ENCODE measurements at places on chromosomes 16 and 17.
A peak's percentile ranks its signal among the peaks of the same experiment; 100 is the strongest.

DNA sequence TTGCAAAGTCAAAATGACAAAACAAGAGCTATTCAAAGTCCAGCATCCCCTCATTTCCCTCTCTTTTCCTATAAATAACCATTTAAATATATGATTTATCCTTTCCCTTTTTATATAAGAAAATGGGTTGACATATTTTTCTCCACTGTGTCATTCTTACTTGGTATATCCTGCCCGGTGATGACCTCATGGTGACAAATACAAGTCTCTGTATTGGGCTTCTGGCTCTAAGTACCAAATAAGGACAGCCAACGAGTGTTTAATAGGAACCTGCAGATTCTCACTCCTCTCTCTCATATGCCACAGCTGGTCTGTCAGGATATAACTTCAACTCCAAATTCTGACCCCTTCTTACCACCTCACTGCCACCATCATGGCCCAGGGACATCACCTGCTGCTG is 25.5 kb upstream of the CBLN1 start:
- DNase-seq: no peak

DNA sequence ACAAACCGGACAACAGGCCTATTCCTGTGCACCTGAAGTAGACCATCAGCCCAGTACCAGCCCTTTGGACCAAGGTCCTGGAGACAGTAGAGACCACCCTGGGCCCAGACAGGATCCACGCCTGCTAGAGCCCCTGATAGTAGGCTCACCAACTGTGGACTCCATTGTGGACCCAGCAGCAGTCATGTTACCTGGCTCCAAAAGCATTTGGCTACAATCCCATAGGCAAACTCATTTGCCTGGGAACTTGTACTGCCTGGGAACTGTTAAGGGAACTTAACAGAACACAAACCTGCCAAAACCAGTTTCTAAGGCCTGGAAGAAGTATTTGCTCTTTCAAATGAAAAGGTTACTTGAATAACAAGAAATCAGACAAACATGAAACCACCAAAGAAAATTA is 10.0 kb upstream of the ACSM1 start:
- no peak for DNase-seq

- no peak for DNase-seq
These were observed 113.3 kb upstream of the ADAMTS18 start for GRCh38 chr16:77548151-77548550.

- no peak for DNase-seq
These were observed 2.3 kb upstream of the BORCS6 start for GRCh38 chr17:8192070-8192815.

GRCh38 chr16:83996481-83997252 is 28.6 kb downstream of the NECAB2 start:
- DNase-seq: no peak

GRCh38 chr17:78168242-78168902 is at the start of gene SYNGR2:
Gene SYNGR2 (plus strand): TSS chr17:78168581. CDS start chr17:78168617, 36 bp downstream.
- no peak for DNase-seq

- DNase-seq: peak; percentile 38
These were observed 28.1 kb downstream of the HSBP1 start for GRCh38 chr16:83835586-83836566.

DNA sequence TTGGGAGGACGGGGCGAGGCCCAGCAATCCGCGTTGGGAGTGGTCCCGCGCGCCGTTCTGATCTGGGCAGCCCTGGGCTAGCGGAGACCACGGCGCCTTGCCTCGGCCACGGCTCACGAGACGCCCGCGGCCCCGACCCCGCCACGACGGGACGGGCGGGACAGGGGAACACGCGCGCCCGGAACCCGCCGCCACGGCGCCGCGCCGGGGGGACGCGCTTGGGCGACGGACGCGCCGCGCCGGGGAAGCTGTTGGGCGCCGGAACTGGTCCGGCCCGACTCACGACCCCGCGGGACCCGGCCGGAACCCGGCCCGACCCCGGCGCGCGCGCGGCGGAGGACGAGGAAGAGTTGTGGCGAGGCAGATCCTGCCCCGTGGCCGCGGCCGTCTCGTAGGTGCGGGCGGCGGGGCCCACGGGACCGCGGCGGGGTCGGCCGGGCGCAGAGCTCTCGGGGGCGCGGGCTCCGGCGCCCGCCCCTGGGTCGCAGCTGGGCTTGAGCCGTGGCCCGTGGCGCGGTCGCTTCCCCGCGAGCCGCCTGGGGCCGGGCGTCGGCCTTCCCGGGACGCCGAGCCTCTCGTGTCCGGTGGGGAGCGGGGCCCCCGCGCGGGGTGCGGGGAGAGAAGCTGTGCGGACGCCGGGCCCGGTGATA is at the start of gene ACSF3:
Gene ACSF3 (plus strand): TSS at position 251 of the 650 bp plus-strand sequence. CDS start 6,830 bp downstream, outside the sequence.
- DNase-seq: peak; percentile 17

- no peak for DNase-seq
These were observed 33.7 kb downstream of the MARF1 start for GRCh38 chr16:15609286-15609649.

DNA sequence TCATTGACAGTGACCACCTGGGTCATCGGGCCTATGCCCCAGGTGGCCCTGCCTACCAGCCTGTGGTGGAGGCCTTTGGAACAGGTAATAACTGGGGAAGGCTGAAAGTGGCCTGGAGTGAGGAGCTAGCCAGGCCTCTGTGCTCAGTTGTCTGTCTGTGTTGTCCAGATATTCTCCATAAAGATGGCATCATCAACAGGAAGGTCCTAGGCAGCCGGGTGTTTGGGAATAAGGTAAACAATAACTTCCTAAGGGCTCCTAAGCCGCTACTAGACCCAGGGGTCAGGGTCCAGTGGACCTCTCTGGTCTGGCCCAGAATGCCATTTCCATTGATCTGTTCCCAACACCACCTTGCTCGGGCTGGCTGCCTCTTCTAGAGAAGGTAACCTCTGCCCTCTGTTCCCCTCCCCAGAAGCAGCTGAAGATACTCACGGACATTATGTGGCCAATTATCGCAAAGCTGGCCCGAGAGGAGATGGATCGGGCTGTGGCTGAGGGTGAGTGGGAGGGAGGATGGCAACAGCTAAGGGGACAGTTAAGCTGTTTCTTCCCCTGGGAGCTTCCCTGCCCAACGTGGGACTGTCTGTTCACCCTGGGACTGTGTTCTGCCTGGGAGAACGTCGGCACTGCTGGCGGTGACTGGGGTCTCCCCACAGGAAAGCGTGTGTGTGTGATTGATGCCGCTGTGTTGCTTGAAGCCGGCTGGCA is 1.9 kb upstream of the MLX start:
- DNase-seq: no peak

GRCh38 chr16:73385696-73386095 is 337.8 kb upstream of the ZFHX3 start:
- DNase-seq: no peak

- DNase-seq: no peak
These were observed 16.8 kb downstream of the UTS2R start for GRCh38 chr17:82388223-82388921.

- DNase-seq: no peak
These were observed 44.8 kb upstream of the IRX3 start for GRCh38 chr16:54331241-54332002.

DNA sequence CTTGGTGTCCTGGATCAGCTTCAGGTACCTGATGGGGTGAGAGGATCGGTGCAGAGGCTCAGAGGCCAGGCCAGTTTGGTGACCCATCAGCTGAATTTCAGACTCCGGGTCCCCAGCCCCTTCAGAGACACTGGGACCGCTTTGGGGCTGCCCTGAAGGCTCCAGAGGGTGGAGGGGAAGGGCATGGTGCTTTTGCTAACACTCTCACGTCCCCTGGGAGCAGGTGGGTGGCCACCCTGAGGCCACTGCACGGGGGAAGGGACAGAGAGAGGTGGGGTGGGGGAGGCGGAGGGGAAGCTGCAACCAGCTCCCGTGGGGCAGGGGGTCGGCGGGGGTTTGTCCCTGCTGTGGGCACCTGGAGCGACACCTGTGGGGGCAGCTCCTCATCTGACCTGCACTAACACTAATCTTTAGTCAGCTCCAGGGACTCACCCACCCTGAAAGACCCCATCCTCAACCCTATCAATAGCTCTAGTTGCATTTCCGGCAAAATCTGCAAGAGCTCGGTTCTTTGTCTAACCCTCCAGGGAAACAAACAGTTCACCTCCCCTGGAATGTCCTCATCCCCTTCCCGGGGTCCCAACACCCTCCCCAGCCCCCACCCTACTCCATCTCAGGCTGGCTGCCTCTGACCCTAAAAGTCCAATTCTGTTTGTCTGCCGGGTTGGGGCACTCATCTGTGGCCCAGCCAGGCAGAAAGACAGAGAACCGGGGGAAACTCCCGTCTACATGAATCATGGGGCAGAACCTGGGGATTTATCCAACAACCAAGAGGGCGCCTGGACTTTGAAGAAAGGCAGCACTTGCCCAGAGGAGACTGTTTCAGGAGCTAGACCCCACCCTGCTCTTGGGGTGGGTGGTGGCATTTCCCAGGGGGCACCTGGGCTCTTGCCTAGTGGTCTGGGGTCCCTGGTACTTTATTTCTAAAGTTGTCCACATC is 91.9 kb upstream of the CBX4 start:
- no peak for DNase-seq

- no peak for DNase-seq
These were observed 1.9 kb downstream of the RTN4RL1 start for GRCh38 chr17:2023256-2023655.

GRCh38 chr17:77254951-77255825 is 114.4 kb downstream of the SEC14L1 start:
- no peak for DNase-seq

DNA sequence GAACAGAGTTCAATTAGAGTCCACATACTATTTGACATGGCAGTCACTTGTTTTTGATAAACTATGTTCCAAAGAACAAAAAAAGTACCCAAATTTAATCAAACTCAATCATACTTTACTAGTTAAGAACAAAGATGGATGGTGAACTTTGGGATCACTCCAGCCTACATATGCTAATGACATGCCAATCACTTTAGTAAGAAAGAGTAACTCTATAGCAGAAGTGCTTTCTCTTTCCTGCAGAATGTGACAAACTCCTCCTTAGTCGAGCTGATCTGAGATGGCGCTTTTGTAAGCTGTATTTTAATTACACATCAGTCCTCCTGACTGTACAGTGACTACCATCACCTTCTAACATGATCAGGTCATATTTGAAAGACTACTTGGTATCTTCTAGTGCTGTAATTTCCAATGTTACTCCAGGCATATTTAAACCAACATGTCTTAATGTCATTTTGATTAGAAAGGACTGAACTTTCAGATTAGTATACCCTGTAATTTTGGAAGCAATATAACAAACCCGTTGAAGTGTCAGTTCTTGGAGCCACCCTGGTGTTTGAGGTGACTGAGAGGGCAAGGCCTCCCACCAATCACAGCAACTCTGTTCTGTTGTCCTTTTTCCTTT is 4.1 kb downstream of the NETO2 start:
- DNase-seq: no peak

GRCh38 chr16:69563605-69564580 is 1.9 kb upstream of the NFAT5 start:
- DNase-seq: no peak

- no peak for DNase-seq
These were observed at the start of gene ANKS4B for GRCh38 chr16:21233521-21234150. Gene ANKS4B (plus strand): TSS chr16:21233699. CDS start chr16:21233738, 39 bp downstream.

- DNase-seq: no peak
These were observed 103.9 kb downstream of the GNAO1 start for GRCh38 chr16:56295059-56295665.

DNA sequence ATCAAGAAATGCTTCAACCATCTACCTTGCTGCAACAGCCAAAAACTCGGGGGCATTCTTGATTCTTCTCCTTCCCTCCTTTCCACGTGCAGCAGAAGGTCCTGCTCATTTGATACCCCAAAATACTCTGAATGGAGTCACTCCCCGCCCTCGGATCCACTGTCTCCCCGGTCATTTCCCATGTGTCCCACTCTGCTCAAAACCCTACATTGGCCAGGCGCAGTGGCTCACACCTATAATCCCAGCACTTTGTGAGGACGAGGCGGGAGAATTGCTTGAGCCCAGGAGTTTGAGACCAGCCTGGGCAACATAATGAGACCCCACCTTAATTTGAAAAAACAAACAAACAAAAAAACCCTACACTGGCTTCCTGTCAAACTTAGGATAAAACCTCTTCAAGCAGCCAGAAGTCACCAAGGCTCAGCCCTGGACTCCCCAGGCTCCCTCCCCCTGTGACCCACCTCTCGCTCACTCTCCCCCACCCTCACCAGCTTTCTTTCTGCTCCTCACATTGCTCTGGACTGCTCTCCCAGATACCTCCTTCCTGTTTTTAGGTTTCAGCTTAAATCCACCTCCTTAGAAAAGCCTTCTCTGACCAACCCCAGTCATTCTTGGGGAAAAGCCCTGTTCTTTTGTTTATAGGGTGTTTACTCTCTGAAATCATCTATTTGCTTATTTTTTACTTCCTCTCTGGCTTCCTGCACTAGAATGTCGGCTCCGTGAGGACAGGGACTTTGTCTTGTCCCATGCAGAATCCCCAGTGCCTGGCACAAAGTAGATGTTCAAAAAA is 2.8 kb downstream of the SLC13A2 start:
- DNase-seq: no peak

DNA sequence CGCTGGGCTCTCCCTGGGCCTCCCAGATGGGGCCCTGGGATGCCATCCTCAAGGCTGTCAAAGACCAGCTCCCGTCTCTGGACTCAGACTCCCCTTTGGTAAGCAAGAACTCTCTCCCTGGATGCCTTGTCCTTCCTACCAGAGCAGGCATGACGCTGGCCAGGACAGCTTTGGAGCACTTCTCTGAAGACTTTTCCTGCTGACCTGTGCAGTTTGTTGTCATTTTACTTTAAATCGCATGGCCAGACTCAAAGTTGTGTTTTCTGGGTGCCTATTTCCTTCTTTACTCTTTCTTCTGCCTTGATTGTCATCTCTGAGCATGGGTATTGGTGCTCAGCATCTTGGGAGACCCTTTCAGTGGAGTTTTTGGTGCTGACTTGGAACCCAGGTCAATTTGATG is 2.2 kb downstream of the DNAAF8 start:
- no peak for DNase-seq

GRCh38 chr17:7415784-7416183 is 4.3 kb upstream of the SPEM1 start:
- DNase-seq: no peak

DNA sequence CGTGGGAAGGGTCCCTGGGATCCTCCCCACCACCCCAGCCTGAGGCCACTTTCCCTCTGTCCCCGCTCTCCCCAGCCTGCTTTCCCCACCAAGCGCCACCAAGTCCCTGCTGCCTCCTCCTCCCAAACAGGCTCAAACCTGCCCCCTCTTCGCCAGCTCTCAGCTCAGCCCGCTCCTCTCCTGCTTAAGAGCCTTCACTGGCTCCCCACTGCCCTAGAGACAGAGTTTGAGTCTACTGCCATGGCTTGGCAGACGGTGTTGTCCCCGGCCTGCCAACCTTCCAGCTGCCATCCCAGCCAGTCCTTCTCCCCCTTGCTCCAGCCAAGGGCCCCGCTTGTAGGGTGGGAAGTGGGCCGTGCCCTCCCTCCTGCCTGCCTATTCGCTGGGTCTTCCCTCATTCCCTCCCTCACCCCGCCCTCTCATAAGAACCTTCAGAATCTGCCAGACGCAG is 11.1 kb downstream of the IL4R start:
- no peak for DNase-seq

GRCh38 chr16:19507867-19508266 is 14.0 kb downstream of the GDE1 start:
- DNase-seq: no peak

DNA sequence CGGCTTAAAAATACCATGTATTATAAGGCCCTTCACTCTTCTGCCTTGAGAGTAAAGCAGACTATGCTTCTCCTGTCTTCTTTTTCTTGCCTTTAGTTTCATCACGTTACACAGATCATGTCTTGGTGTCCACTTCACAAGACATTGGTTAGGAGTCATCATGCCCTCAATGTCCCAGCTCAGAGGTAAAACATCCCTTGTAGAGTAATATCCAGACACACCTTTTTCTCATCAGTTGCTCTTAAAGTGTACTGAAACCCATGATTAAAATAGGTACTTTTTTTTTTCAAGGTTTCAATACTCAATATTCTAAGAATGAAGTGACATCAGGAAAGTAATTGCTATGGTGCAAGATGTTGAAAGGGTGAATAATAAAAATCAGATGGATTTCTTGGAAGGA is 267.8 kb downstream of the PMP22 start:
- no peak for DNase-seq

Measured in fibroblast of skin of left biceps (primary cell).